ENCODE measurements at places on chromosomes 5 and 9.

- DNase-seq, result no peak
These were observed 57.9 kb upstream of the IER5L start for GRCh38 chr9:129235931-129236331.

DNA sequence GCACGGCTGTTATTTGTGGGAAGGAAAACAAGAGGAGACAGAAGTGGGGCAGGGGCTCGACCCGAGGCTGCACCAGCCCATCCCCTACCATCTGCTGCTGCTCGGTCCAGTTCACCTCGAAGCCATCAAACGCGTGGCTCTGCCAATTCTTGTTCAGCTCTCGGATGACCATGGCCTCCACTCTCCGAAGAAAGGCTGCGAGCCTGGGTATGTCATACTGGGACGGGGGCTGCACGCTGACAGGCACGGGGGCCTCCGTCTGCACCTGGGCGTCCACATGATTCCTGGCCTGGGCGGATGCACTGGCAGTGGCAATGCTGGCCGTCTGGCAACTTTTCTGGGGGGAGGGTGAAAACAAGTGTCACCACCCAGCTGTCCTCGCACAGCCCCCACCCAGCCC lies 16.0 kb downstream of the DYNC2I2 start:
- DNase-seq, result no peak

- no peak for DNase-seq
These were observed 99.2 kb downstream of the ZNF462 start for GRCh38 chr9:106962122-106962521.

DNA sequence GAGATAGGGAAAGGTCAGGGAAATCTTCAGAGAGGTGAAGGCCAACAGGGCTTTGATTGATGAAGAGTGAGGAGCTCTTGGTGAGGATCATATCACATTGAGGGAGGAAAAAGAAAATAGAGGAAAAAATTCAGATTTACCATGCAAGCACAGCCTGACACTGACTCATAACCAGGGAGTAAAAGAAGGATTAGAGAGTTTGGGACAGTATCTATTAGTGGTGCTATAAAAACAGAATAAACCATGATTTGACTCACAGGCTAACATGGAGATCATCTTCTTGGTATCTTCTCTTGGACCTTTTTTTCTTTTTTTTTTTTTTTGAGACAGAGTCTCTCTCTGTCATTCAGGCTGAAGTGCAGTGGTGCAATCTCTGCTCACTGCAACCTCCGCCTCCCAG lies 44.4 kb downstream of the MUSK start:
- DNase-seq, result no peak

DNA sequence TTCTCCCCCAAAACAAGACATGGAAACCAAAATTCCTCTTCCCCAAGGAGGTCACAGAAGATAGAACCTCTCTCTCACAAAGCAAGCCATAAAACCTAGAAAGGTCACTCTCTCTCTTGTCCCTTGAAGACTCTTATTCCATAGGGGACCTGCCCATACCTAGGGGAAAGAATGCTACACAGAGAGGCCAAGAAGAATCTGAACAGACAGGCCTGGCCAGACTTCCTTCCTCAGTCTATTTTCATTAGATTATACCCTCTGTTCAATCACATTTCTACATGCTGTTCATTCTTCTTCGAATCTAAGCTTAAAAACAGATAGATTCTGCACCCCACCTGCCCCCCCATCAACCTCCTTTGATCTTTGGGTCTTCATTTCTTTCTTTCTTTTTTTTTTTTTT lies 206.8 kb downstream of the TLE4 start:
- no peak for DNase-seq

DNA sequence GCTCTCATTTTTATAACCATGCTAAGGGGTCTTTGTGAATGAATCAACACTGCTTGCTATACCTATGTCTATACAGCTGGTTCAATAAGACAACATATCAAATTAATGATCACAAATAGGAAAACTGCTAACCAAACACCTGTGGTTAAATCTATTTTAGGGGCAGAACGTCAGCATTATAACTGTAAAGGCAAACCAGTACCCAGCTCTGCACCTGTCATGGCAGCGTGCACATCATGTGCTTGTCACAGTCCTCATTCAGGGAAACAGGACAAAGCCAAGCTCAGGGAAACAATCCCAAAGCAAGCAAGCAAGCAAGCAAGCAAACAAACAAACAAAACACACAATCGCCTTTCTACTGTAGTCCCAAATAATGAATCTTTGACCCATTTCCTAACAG lies 277.7 kb upstream of the DAP start:
- no peak for DNase-seq

DNA sequence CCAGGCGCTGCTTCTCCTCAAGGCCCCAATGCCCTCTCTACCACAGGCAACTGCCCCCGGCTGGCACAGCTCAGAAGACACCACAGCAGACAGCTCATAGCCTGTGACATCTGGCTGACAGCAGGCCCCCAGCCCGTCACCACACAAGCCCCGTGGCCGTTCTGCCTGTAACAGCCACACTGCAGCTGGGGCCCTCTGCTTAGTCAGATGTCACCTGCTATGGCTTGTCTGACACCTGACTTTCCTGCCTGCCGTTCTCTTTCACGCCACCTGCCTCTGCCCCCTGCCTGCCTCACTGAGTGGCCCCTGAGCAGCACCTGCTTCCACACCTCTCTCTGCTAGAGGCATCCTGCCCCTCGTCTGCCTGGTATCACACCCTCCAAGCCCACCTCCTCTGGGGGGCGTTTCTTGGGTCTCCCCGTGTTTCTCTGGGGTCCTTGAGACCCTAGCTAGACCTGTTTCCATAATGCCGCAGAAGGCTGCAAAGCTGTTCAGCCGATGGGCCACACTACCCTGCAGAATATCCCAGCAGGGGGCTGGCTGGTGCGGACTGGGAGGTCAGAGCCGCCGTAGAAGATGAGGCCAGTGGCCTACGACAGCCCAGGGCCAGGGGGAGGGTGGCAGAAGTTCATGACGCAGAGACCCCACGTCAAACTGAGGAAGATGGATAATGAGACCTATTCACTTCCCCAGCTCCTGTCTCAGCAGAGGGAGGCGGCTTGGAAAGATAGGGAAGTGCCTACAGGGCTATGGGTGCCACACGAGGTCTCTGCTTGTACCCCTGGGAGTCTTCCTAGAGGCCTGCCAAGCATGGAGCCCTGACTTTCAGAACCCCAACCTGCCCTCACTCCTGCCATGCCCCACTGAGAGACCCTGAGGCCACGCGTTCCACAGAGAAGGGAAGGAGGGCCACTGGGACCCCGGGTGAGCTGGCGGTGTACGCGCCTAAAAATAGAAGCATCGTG lies 95.1 kb downstream of the ZNF354C start:
- no peak for DNase-seq

GRCh38 chr5:100761192-100761591 lies 141.9 kb downstream of the ST8SIA4 start:
- no peak for DNase-seq

GRCh38 chr9:114238891-114239875 lies 83.7 kb upstream of the ORM1 start:
- no peak for DNase-seq

- no peak for DNase-seq
These were observed 17.1 kb downstream of the BTNL3 start for GRCh38 chr5:181005791-181006190.

DNA sequence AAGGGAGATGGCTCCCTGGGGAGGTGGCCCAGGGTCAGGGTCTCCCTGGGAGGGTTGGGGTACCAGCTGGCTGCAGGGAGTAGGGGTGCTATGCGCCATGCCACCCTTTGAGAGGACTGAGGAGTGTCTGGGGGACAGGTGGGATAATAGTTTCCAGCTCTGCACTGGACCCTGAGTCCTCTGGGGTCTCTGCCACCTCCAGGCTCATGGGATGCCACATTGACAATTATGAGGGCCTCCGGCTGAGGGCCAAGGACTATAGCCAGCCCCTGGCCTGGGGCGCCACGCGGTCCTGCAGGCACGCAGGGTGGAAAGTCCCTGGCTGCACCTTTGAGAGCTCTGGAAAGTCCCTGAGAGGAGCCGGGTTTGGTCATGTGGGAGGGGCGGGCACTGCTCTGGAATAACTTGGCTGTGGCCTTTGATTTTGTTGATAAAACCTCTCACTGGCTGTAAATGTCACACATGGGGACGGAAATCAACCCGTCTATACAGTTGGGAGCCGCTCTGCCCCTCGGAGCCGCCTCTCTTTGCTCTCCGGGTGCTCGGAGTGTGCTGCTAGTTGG lies 16.0 kb downstream of the TRAF2 start:
- peak; percentile 50 for DNase-seq

GRCh38 chr5:68757006-68757405 lies 336.8 kb upstream of the SLC30A5 start:
- DNase-seq, result no peak

- DNase-seq, result no peak
These were observed 157.3 kb downstream of the PPP2R2B start for GRCh38 chr5:146721073-146721815.

DNA sequence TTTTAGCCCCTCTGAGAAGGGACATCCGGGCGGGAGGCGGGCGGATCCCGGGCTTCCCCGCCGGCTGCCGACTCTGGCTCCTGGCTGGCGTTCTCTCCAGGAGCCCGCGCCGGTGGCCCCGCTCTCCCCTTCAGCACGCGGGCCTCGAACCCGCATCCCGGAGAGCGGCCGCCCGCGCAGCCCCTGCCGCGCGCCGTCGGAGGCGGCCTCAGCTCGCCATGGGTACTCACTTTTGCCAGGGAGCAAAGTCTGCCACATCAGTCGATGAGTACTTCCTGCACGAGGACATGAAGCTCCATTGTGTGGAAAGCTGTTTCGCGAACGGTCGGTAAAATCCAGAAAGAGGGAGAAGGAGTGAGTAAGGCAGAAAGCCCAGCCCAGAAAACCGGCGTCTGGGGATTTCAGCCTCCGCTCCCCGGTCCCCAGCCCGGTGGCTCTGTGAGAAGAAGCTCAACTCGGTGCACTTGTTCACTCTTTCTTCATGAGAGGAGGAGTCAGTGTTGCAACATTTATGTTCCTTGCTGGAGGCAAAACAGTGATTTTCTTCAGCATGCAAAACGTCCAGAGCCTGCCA lies at the start of gene PRLR:
TSS of gene PRLR (minus strand) at position 450 of the 574 bp plus-strand sequence. CDS start 140,867 bp downstream, outside the sequence.
- no peak for DNase-seq

DNA sequence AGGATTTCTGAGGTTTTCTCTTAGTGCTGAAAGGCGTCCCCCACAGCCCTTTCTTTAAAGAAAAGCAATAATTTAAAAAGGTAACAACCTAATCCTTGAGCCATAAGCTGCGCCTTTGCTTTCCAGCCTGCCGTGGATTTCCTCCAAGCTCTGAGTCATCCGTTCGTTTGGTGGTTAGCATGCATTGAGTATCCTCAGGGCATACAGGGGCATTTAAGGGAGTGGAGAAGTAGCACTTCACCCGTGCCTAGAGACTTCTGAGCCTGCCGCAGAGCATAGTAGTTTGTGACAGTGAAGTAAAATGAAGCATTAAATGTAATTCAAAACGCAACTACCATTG lies 892 bp upstream of the TNC start:
- no peak for DNase-seq

- no peak for DNase-seq
These were observed 2.0 kb downstream of the S100Z start for GRCh38 chr5:76851728-76852369.

DNA sequence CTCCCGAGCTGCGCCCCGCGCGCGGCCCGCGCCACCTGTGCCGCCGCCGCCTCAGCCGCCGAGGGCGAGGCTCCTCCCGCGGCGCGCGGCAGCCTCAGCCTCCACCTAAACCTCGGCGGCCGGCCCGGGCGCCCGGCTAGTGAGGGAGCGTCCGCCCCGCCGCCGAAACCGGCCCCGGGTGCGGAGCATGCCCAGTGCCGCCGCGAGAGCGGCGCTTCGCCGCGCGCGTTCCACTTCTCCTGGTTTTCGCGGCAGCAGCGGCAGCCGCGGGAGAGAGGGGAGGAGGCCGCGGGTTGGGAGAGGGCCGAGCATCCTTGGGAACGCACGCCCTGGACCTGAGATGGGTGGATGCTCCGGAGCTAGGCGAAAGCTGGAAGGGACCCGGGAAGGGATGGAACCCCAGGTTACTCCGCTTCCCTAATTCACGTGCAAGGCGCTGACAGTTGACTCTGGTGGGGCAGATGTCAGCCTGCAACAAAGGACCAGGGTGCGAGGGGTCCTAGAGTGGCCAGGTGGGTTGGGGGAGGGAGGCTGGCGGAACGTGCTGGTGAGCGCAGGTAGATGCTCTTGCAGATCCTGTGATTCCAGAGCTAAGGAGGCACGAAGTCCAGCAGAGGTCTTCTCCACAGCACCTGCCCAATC lies at the start of gene CTNND2:
TSS of gene CTNND2 (minus strand) at position 182 of the 642 bp plus-strand sequence. CDS start 593 bp downstream, outside the sequence.
- no peak for DNase-seq

DNA sequence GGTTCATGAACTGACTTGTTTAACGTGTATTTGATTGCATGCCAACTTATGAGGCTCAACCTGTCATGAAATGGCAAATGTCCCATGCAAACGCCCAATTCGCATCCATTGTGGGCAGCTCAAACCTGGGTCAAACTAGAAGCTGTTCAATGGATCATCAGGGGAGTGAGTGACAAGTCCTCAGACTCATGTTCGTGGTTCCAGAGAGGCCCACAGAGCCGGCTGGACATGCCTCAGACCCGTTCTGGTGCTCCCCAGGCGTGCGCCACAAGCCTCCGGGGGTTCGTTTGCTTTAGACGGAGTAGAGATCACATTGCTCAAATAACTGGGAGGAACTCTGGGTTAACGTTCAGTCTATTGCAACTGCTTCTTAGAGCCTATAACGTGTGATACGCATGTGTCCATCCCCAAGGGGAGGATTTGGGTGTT lies 15.0 kb downstream of the GFI1B start:
- DNase-seq, result no peak

- DNase-seq, result no peak
These were observed 3.3 kb downstream of the ENTPD2 start for GRCh38 chr9:137050570-137050969.

DNA sequence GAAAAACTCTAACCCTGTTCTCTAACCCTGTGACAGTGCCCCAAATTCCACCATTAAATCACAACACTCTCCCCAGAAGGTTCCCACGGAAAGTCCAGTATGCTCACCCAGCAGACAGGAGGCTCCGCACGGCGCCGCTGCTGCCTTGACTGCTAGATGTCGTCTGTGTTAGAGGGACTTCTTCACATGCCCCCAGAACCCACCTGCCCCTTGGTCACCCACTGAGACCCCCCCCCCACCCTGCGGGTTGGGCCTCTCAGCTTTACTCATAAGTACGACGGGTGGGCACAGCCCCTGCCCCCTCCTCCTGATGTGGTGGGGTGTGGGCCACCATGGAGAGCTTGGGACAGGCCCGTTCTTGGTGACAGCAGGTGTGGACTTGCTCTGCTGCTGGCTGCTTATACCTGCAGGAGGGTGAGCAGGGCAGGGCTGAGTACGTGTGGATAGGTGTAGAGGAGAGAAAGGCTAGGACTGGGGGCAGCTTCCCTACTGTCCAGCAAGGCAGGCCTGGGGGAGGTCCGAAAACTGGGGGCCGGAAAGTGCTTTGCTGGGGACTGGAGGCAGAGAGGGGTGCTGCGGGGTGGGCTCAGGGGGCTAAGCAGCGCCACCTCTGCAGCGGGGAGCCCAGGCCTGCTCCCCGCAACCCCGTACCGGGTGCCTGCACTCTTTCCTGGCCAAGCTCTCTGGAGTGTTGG lies 57.5 kb upstream of the OLFM1 start:
- DNase-seq, result no peak

DNA sequence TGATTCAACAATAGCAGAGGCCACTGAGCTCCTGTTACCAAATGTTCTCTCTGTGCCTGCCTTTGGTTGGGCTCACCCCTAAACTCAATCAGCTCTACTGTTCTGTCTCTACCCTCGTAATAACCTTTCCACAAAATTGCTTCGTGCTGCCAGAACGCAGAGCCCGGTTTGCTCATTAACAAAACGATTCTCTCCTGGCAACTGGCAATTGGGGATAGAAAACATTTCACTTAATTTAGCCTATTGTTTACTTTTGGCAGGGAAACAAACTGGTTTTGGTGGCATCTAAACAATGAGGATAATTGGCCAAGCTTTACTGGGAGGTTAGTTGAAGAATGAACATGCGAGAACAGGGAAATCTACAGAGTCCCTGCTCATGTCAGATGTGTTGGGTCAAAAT lies 56.6 kb downstream of the SLC28A3 start:
- no peak for DNase-seq

- no peak for DNase-seq
These were observed 85.7 kb upstream of the RNF38 start for GRCh38 chr9:36485647-36486328.
